ENCODE measurements at places on chromosomes 13 and 19. TPM values are rescaled to one million over a fixed set of nuclear protein-coding genes. Genes with fewer than 3 reads are reported as not detected.
A peak's percentile ranks its signal among the peaks of the same experiment; 100 is the strongest.

SPACA4 gene
- not detected for polyA plus RNA-seq

- H3K27ac ChIP-seq, result no peak overlapping the region
- H3K4me3 ChIP-seq, result no peak overlapping the region
- H3K4me1 ChIP-seq, result no peaks in the 10 kb centered on the region
- no peak for DNase-seq
Measured at GRCh38 chr19:1058112-1058511, 8.9 kb upstream of the ARHGAP45 start.

DNA sequence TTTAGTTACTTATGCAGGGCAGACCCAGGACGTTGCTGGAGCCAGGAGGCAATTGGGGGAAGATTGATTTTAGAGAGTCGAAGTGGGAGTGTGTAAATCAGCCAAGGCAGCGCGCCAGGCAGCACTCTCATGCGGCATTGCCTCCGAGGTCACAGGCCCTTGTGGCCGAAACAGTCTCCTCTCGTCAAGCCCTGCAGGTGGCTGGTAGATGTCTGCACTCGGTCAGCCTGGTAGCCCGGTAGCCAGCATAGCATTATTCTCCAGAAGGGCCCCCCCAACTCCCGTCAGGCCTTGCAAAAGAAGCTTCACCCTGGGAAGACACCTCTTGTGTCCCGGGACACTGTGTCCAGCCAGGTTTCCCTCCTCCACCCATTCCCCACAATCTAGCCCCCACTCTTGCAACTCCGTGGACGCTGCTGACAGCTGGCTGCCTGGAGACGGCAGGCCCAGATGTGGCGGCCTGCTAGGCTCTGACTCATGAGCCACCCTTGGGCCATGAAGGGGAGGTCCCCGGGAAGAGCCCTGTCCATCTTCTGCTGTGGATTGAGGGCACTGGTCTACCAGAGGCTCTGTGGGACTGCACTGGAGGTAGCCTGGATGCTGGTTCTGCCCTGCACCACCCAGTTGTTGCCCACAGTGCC is 2.6 kb upstream of the PEPD start:
- no peaks in the 10 kb centered on the region for H3K36me3 ChIP-seq
- peaks cover 8% of the 10 kb centered on the region for H3K27me3 ChIP-seq
- DNase-seq, result no peak
- no peak overlapping the region for H3K27ac ChIP-seq
- no peak overlapping the region for H3K4me3 ChIP-seq

RHPN2 gene
- polyA plus RNA-seq, result 46.6 TPM

SYNGR4 gene
- polyA plus RNA-seq, result not detected

ZNF560 gene
- 0.04 TPM for polyA plus RNA-seq

CD33 gene
- polyA plus RNA-seq, result 0.07 TPM

DNA sequence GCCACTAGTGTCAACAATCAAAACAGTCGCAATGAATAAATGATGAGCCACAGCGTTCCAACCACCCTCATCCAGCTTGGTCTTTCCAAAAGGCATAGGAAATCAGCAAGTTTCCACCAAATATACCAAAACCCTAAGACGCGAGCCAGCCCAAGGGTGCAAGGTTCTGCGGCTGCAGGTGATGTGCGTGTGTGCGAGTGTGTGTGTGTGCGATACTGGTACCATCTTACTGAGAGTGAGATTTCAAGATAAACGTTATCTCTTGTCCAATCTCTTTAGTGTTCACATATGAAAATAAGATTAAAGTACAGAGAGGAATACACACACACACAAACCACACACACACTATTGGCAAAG is 895 bp upstream of the TRPC4 start:
- no peak overlapping the region for H3K27ac ChIP-seq
- H3K4me3 ChIP-seq, result no peak overlapping the region
- no peak for DNase-seq

- H3K4me1 ChIP-seq, result no peaks in the 10 kb centered on the region
- DNase-seq, result no peak
- H3K36me3 ChIP-seq, result no peaks in the 10 kb centered on the region
- no peak overlapping the region for H3K4me3 ChIP-seq
- H3K27me3 ChIP-seq, result no peaks in the 10 kb centered on the region
- no peak overlapping the region for H3K27ac ChIP-seq
Measured at GRCh38 chr13:107450931-107451330, 764.4 kb downstream of the LIG4 start.

- no peaks in the 10 kb centered on the region for H3K36me3 ChIP-seq
- H3K4me3 ChIP-seq, result no peak overlapping the region
- peaks cover 4% of the 10 kb centered on the region for H3K27me3 ChIP-seq
- no peaks in the 10 kb centered on the region for H3K4me1 ChIP-seq
Measured at GRCh38 chr19:42596391-42597072, 1.8 kb upstream of the CEACAM8 start.

GRCh38 chr13:78589206-78589605 is 14.1 kb downstream of the POU4F1 start:
- H3K27me3 ChIP-seq, result no peaks in the 10 kb centered on the region
- H3K4me3 ChIP-seq, result no peak overlapping the region
- no peaks in the 10 kb centered on the region for H3K36me3 ChIP-seq
- no peak overlapping the region for H3K27ac ChIP-seq

- peaks cover 1% of the 10 kb centered on the region for H3K27me3 ChIP-seq
- H3K4me3 ChIP-seq, result no peak overlapping the region
- no peak overlapping the region for H3K27ac ChIP-seq
- no peaks in the 10 kb centered on the region for H3K36me3 ChIP-seq
- no peaks in the 10 kb centered on the region for H3K4me1 ChIP-seq
Measured at GRCh38 chr13:109673477-109673876, 112.9 kb downstream of the IRS2 start.

GRCh38 chr13:76975863-76976262 is 16.0 kb upstream of the CLN5 start:
- peaks cover 38% of the 10 kb centered on the region for H3K27me3 ChIP-seq
- H3K4me3 ChIP-seq, result no peak overlapping the region
- no peak for DNase-seq
- H3K4me1 ChIP-seq, result no peaks in the 10 kb centered on the region
- H3K27ac ChIP-seq, result no peak overlapping the region

ZNF583 gene
- polyA plus RNA-seq, result 0.65 TPM

GRCh38 chr13:67238277-67238859 is 8.2 kb upstream of the PCDH9 start:
- H3K4me3 ChIP-seq, result no peak overlapping the region
- DNase-seq, result peak; percentile 16
- no peaks in the 10 kb centered on the region for H3K36me3 ChIP-seq
- no peak overlapping the region for H3K27ac ChIP-seq
- H3K4me1 ChIP-seq, result no peaks in the 10 kb centered on the region

- no peaks in the 10 kb centered on the region for H3K4me1 ChIP-seq
- H3K4me3 ChIP-seq, result no peak overlapping the region
- no peak for DNase-seq
- H3K27ac ChIP-seq, result no peak overlapping the region
- H3K36me3 ChIP-seq, result no peaks in the 10 kb centered on the region
- no peaks in the 10 kb centered on the region for H3K27me3 ChIP-seq
Measured at GRCh38 chr13:69050696-69051095, 1056.9 kb upstream of the ATXN8OS start.

GRCh38 chr19:11505504-11506100 is at the start of gene ZNF653:
ZNF653 (minus strand) TSS chr19:11505839; CDS start chr19:11505786, 53 bp downstream.
- H3K4me3 ChIP-seq, result peak within 1 kb of the TSS; percentile 84
- H3K27me3 ChIP-seq, result no peaks in the 10 kb centered on the region
- DNase-seq, result peak; percentile 89
- peak within 1 kb of the TSS; percentile 77 for H3K27ac ChIP-seq
- peaks cover 2% of the 10 kb centered on the region for H3K36me3 ChIP-seq

DNA sequence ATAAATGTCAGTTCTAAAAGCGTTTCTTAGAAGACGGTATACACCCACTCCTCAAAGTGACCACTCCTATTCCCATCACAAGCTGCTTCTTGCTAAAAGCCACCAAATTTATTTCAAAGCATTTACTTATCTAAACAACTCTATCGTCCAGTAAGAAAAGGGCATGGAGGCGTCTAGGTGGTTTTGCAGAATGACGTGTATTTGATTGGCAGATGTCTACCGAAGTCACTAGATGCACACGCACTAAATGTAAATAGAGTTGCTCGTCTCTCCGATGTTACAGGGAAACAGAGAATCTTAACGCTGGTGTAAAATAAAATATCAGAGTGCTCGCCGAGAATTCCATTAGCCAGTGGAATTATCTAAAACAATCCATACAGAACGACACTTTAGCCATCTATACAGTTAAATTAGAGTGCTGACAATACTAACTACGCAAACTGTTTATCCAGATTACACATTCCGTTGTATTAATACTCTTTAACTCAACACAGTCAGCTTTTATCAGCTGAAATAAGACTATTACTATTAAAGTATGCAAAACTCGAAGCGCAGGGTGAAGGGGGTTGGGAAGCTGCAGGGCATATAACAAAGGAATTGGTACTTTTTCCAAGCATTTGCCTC is 1.9 kb downstream of the KLF12 start:
- peak; percentile 15 for DNase-seq
- H3K4me1 ChIP-seq, result peaks cover 61% of the 10 kb centered on the region
- H3K27me3 ChIP-seq, result no peaks in the 10 kb centered on the region
- H3K4me3 ChIP-seq, result peak overlapping the region; percentile 24
- no peaks in the 10 kb centered on the region for H3K36me3 ChIP-seq

ZIK1 gene
- polyA plus RNA-seq, result 1.9 TPM

DNA sequence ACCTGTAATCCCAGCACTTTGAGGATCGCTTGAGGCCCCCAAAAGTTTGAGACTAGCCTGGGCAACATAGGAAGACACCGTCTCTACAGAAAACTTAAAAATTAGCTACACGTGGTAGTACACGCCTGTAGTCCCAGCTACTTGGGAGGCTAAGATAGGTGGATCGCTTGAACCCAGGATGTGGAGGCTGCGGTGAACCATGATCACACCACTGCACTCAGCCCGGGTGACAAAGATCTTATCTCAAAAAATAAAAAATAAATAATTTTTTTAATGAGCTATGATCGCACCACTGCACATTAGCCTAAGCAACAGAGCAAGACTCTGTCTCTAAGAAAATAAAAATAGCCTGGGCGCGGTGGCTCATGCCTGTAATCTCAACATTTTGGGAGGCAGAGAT is 6.6 kb downstream of the RCBTB2 start:
- H3K4me1 ChIP-seq, result peaks cover 9% of the 10 kb centered on the region
- no peak overlapping the region for H3K27ac ChIP-seq
- no peak for DNase-seq
- no peaks in the 10 kb centered on the region for H3K36me3 ChIP-seq
- no peak overlapping the region for H3K4me3 ChIP-seq

- no peak overlapping the region for H3K27ac ChIP-seq
- H3K36me3 ChIP-seq, result no peaks in the 10 kb centered on the region
- H3K4me3 ChIP-seq, result no peak overlapping the region
- H3K4me1 ChIP-seq, result peaks cover 53% of the 10 kb centered on the region
- H3K27me3 ChIP-seq, result no peaks in the 10 kb centered on the region
Measured at GRCh38 chr13:48126944-48127830, 32.3 kb upstream of the MED4 start.

KLK3 gene
- not detected for polyA plus RNA-seq

DNA sequence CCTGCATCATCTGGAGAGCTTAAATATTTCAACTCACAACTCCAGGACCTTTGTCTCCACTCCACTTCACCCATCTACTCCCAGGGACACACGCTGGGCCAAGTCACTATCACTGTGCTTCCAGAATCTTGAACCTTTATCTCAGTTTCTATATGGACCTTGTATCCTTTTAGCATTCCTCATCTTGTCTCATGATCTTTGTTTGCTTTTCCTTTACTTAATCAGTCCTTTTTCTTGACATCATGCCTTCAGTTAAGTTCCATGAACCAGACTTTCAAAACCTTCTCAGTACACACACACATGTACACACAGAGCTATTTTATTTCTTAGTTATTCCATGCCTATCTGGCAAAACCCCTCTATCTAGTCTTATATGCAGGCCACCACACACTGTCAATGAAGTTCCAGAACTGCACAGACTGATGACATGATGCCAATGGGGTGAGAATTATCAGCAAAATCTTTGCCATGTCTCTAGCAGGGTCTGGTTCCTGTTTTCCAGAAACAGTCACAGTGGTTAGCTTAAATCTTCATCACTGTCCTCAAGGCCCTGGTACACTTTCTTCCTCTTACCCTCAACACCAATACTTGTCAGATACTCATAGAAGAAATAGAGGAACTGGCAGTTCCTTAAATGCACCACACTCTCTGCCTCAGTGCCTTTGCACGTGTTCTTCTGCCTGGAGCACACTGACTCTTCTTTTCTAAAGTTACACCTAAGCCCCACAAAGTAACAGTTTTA is 77.6 kb upstream of the STARD13 start:
- H3K36me3 ChIP-seq, result no peaks in the 10 kb centered on the region
- H3K4me1 ChIP-seq, result peaks cover 15% of the 10 kb centered on the region
- H3K27me3 ChIP-seq, result no peaks in the 10 kb centered on the region
- H3K27ac ChIP-seq, result no peak overlapping the region

DNA sequence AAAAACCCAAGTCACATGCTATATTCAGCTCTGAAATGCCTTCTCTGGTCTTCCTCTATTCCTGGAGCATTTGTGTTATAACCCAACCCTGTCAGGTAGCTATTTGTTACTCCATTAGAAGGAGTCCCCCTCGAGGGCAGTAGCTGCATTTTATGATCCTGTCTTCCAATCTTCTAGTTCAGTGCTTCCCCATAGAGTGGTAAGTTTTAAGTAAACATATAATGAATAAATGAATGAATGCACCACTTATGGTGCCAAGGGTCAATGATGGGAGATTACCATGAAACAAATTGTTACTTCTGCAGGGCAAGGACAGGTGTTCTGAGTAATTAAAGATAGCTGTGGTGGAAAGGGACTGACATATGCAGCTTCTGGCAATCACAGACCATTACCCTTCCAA is 4.0 kb downstream of the RASL11A start:
- H3K4me3 ChIP-seq, result no peak overlapping the region
- no peaks in the 10 kb centered on the region for H3K36me3 ChIP-seq
- peaks cover 14% of the 10 kb centered on the region for H3K4me1 ChIP-seq
- DNase-seq, result no peak
- H3K27me3 ChIP-seq, result no peaks in the 10 kb centered on the region

GRCh38 chr13:29594303-29594709 is 1.2 kb downstream of the SLC7A1 start:
- H3K4me3 ChIP-seq, result peak overlapping the region; percentile 81
- H3K36me3 ChIP-seq, result peaks cover 2% of the 10 kb centered on the region
- no peaks in the 10 kb centered on the region for H3K27me3 ChIP-seq
- H3K4me1 ChIP-seq, result peaks cover 56% of the 10 kb centered on the region
- peak; percentile 81 for DNase-seq

DNA sequence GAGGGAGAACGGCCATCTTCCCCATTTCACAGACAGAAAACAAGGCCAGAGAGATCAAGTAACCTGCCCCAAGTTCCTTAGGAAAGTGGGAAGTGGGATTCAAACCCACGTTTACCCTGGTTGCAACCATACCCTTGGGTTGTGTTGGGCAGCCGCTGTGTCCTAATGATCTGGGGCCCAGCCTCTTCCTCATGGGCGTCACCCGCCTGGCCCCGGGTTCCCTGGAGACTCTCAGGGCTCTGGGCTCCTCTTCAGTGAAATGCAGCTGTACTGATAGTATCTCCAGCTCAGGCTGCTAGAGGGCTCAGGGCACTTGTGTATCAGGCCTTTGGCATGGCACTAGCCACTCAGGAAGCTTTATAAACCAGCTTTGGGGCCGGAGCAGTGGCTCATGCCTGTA is 9.8 kb downstream of the TMED1 start:
- no peak overlapping the region for H3K27ac ChIP-seq
- peaks cover 46% of the 10 kb centered on the region for H3K36me3 ChIP-seq
- H3K27me3 ChIP-seq, result no peaks in the 10 kb centered on the region
- no peaks in the 10 kb centered on the region for H3K4me1 ChIP-seq
- H3K4me3 ChIP-seq, result no peak overlapping the region
